Naive thymus-derived CD8-positive, alpha-beta T cell (primary cell): ENCODE measurements at places on chromosomes 4 and X.

DNA sequence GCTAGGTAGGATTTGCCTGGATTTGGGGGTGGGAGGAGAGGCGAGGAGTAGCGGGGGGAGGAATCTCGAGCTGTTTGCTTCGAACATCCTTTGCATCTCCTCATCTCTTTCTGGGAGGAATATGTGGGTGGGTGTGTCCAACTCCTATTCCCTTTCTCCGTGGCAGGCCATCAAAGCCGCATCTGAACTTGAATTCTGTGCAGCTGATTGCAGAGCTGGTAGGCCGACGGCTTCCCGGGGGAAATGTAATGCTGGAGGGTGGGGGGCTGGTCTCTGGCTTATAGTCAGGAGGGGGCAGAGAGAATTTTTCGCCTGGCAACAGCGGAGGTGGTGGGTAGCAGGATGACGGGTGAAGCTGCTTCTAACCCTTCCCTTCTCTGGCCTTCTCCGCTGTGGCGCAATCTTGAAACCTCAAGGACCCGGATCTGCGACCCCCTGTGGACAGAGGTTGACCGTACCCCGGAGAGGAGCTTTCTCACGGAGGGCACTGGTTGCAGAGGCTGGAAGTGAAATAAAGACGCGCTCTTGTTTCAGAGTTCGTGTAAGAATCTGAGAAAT, 628 bp downstream of the ZCCHC12 start:
- DNase-seq, result no peak

GRCh38 chr4:182843808-182844325, 73.3 kb downstream of the DCTD start:
- no peak for DNase-seq

DNA sequence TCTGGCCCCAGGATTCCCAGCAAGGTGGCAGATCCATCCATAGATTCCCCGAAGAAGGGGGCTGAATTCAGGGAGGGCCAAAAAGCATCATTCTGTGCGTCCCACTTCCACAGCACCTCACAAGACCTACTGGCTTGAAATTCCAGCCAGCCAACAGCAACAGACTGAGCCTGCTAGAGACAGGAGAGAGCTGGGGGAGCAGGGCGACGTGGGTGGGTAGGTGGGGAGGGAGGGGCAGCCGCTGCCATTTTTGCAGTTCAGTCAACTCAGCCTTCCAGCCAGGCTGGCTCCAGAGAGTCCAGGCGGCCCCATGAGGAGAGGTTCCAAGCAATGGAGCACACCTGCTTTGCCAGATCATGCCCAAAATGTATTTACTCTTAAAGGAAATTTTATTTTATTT, 117.6 kb upstream of the DCAF12L1 start:
- DNase-seq, result no peak

DNA sequence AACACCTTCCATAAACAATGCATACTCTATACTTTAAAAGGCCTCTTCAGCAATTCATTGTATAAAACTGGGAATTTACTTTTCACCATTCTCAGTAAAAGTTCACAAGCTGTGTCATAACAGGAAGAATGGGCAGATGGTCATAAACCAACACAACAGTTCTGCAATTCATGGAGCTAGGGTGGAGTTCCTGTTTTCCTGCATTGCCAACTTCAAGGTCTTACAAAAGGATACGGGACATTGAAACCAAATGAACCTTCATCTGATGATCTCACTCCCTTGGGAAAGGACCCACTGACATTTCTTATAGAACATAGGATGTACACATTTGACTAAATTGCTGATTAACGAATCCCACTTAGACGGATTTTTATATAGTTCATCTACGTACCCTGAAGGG, 4.1 kb downstream of the KDR start:
- no peak for DNase-seq

DNA sequence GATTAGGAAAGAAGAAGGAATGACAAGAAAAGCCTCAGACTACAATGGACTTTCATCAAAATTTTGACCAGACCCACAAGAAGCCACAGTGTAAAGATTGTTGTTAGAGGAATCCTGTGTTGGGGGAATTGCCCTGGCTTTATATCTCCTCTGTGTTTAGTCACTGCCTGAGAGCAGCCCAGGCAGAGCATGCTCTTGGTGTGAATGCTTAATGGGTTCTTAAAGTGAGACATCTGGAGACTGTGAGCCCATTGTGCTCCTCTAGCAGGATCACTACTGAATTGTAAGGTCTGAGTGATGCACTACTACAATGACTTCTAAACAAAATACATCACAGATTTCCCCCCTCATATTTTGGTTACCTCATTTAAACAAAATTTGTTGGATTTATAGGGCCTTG, 1860.5 kb upstream of the ADGRL3 start:
- DNase-seq, result no peak

GRCh38 chr4:95186666-95187065, 362.1 kb downstream of the UNC5C start:
- no peak for DNase-seq

- DNase-seq, result no peak
Observed at GRCh38 chr4:98573791-98574190, 84.6 kb downstream of the TSPAN5 start.

GRCh38 chr4:76498550-76498949, 63.5 kb downstream of the SHROOM3 start:
- no peak for DNase-seq

- DNase-seq, result no peak
Observed at GRCh38 chr4:168522356-168522755, 25.5 kb downstream of the PALLD start.

- no peak for DNase-seq
Observed at GRCh38 chrX:729583-730409, 99.2 kb downstream of the SHOX start.

GRCh38 chr4:152660526-152660925, 19.3 kb downstream of the TMEM154 start:
- DNase-seq, result no peak

GRCh38 chr4:1907848-1908525, 36.8 kb downstream of the NSD2 start:
- DNase-seq, result no peak

DNA sequence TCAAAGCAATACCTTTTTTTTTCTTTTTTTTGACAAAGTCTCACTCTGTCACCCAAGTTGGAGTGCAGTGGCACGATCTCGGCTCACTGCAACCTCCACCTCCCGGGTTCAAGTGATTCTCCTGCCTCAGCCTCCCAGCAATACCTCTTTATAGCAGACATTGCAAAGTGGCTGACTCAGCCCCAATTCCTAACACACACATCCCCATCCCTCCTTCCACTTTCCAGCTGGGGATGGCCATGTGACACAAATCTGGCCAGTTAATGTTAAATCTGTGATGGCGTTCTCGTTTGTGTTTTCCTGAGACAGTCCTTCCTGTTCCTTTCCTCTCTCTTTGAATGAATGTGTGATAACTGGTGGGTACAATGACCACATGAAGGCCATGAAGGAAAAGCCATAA, 276.2 kb upstream of the KLF3 start:
- DNase-seq, result no peak

GRCh38 chr4:33067221-33067620, 2347.1 kb downstream of the PCDH7 start:
- no peak for DNase-seq

- no peak for DNase-seq
Observed at GRCh38 chr4:175176710-175177109, 258.6 kb downstream of the ADAM29 start.

DNA sequence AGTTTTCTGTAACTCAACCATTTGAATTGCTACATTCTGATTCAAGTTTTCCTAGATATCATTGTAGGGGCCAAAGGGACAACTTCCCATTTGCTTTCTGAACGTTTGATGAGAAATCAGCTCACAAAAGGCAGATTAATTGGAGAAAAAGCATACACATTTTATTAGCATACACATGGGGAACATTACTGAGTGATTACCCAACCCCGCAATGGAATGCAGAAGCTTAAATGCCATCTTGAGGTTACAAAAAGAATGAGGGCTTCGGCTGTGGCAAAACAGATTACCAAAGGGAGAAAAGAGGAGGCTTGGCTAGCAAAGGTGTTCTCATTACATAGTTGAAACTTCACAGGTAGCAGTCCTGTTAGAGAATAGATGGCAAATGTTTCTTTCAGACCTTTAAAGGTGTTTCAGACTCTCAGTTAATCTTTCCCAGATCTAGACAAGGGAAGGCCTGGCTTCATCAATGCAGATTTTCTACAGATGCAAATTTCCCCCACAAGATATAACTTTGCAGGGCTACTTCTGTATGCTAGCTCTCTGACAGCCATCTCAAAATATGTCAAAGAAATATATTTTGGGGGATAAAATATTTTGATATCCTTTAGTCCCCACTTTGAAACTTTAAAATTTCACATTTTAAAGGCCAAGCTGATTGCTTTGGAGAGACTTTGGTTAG, 26.5 kb upstream of the HERC6 start:
- no peak for DNase-seq

DNA sequence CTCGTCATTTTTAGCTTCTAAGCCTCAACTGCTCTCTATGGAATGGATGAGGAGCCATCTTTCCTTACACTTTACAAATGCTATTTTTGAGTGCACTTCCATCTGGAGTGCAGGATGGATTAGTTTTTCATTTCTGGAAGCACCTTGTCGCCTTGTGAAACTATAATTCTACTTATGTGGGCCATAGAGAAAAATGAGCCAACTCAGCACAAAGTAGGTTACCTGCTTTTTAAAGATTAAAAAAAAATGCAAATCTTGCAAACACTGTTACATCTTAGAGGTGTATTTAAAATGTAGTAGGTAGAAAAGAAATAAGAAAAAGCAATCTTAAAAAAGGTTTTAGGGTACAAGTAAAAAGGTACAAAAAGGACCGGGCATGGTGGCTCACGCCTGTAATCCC, 10.9 kb downstream of the BOD1L1 start:
- no peak for DNase-seq
